ENCODE measurements at places on chromosomes 7 and 10. TPM values are rescaled to one million over a fixed set of nuclear protein-coding genes. Genes with fewer than 3 reads are reported as not detected.

- DNase-seq: no peak
Observed at GRCh38 chr7:149202831-149203231, 7.5 kb downstream of the ZNF282 start.

- no peak for DNase-seq
Observed at GRCh38 chr7:52925332-52925731, 110.1 kb upstream of the POM121L12 start.

- no peak for DNase-seq
Observed at GRCh38 chr7:131222171-131222570, 105.5 kb upstream of the MKLN1 start.

The SEMA3C gene
- total RNA-seq: 307 TPM

- no peak for DNase-seq
Observed at GRCh38 chr10:43338117-43338516, 33.3 kb upstream of the FXYD4 start.
